ENCODE measurements at places on chromosomes 12 and 14. TPM values are rescaled to one million over a fixed set of nuclear protein-coding genes. Genes with fewer than 3 reads are reported as not detected.
A peak's percentile ranks its signal among the peaks of the same experiment; 100 is the strongest.

DNA sequence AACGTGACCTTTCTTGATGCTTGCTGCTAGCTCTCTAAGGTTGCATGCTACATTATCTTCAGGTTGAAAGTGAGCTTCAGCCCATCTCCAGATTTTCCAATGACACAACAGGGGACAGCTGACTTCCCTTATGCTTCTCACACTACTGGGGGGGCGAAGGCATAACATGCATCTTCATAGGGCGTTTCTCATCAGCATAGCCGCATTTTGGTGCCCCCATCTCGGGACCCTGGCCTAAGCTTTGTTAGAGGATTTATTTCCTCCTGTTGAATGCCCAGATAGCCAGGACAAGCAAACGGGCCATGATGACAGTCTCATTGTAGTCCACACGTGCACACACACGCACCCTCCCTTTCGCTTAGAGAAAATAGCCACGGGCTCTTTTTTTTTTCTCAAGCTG lies 30.7 kb downstream of the SSPN start:
- H3K27me3 ChIP-seq = peaks cover 6% of the 10 kb centered on the region
- H3K4me3 ChIP-seq = no peak overlapping the region
- no peak overlapping the region for H3K27ac ChIP-seq

DDIT3 gene
- total RNA-seq = 8.2 TPM

- no peak overlapping the region for H3K4me3 ChIP-seq
- H3K36me3 ChIP-seq = no peaks in the 10 kb centered on the region
- no peaks in the 10 kb centered on the region for H3K4me1 ChIP-seq
- no peak for DNase-seq
These were observed 9.1 kb downstream of the HEATR5A start for GRCh38 chr14:31411218-31411727.

TBX3 gene
- 0.28 TPM for total RNA-seq

DNA sequence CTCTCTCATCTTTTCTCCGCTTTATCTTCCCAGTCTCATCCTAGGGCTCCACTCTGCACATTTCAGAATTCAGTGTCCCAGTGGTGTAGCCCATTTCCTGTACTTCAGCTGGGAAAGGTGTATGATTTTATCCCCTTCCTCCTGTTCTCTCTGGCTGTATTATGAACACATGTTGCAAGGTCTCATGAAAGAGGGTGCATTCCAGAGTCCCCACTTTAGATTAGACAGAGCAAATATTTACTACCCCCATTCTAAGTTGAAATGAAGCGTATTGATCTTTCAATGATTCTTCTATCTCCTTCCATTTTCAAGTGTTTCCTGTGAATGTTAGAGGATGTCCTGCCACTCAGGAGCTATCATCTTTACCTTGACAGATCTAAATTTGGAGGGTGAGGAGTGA lies 123.2 kb downstream of the WIF1 start:
- no peaks in the 10 kb centered on the region for H3K27me3 ChIP-seq
- H3K36me3 ChIP-seq = no peaks in the 10 kb centered on the region

GRCh38 chr12:71475280-71475679 lies 35.7 kb downstream of the LGR5 start:
- no peaks in the 10 kb centered on the region for H3K4me1 ChIP-seq
- no peak for DNase-seq
- H3K27me3 ChIP-seq = no peaks in the 10 kb centered on the region
- no peaks in the 10 kb centered on the region for H3K36me3 ChIP-seq
- H3K4me3 ChIP-seq = no peak overlapping the region
- H3K27ac ChIP-seq = no peak overlapping the region

ASIC1 gene
- 0.13 TPM for total RNA-seq

CLECL1 gene
- total RNA-seq = 33.6 TPM

MTERF2 gene
- 5.8 TPM for total RNA-seq

ENDOU gene
- not detected for total RNA-seq

BAZ1A gene
- 46.9 TPM for total RNA-seq

DNA sequence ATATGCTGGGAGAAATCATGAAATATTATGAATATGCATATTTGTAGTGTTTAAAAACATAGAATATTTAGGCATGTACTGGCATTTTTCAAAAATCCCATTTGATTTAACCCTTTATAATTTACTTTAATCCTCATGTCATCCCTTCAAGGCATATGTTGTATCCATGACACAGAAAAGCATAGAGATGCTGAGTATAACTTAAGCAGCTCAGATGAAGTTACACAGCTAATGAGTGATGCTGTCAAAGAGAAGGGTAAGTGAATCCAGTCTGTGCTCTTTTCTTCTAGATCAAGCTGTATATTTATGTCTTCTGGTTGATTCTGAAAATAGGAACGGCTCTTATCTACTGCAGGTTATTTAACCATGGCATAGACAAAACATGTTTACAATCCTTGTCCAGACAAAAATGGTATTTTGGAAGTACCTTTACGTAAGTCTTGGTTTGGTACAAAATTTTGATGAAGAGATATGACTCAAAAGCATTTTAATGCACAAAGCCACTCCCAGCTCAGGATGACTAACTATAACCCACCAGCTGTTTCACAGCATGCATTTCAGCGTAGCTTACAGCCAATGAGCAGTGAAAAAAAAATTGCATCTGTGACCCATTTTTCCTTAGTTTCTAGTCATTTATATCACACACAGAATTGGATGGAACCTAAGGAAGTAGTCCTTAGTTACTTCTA lies 201.7 kb downstream of the STXBP6 start:
- no peak overlapping the region for H3K27ac ChIP-seq
- no peaks in the 10 kb centered on the region for H3K27me3 ChIP-seq
- H3K4me3 ChIP-seq = no peak overlapping the region
- H3K4me1 ChIP-seq = no peaks in the 10 kb centered on the region
- H3K36me3 ChIP-seq = no peaks in the 10 kb centered on the region

DNA sequence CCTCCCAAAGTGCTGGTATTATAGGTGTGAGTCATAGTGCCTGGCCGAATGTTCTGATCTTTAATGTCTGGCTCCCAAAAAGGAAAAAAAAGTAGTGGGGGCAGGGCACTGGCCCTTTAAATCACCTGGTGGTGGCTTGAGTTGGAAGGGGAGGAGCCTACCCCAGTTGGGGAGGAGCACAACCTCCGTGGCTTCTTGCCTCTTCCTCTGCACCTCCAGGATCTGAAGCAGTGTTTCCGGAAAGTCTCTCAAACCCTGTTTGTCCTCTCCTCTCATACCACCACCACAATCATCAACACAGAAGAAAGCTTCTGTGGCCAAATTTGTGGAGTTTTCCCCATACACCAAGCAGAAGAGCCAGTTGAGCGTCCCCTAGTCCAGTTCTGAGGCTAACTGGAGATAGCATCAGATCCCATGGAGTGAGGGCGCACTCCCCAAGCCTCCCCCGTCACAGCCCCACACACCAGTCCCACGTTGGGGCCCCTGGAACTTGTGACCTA lies 24.3 kb upstream of the RCOR1 start:
- DNase-seq = no peak
- H3K27ac ChIP-seq = no peak overlapping the region
- H3K4me3 ChIP-seq = no peak overlapping the region

DNA sequence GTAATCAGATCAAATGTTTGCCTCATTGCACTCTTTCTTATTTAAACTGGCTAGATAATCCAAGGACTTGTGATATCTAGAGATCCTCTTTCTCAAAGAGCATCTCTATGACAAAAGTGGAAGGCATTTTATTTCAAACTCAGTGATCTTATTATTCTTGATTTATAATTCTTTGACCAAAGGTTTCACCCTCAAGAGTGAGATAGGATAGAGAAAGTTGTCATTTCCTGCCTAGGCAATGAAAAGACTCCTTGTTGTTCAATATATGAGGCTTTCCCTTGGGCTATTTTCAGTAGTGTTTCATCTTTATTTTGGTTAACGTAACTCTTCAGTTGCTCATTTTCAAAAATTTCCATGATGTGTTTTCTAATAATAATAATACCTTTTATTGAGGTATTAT lies 18.0 kb upstream of the INSM2 start:
- H3K27ac ChIP-seq = no peak overlapping the region
- no peaks in the 10 kb centered on the region for H3K36me3 ChIP-seq
- no peak overlapping the region for H3K4me3 ChIP-seq
- no peak for DNase-seq
- H3K27me3 ChIP-seq = no peaks in the 10 kb centered on the region
- H3K4me1 ChIP-seq = no peaks in the 10 kb centered on the region

C12orf54 gene
- total RNA-seq = 2.6 TPM

DNA sequence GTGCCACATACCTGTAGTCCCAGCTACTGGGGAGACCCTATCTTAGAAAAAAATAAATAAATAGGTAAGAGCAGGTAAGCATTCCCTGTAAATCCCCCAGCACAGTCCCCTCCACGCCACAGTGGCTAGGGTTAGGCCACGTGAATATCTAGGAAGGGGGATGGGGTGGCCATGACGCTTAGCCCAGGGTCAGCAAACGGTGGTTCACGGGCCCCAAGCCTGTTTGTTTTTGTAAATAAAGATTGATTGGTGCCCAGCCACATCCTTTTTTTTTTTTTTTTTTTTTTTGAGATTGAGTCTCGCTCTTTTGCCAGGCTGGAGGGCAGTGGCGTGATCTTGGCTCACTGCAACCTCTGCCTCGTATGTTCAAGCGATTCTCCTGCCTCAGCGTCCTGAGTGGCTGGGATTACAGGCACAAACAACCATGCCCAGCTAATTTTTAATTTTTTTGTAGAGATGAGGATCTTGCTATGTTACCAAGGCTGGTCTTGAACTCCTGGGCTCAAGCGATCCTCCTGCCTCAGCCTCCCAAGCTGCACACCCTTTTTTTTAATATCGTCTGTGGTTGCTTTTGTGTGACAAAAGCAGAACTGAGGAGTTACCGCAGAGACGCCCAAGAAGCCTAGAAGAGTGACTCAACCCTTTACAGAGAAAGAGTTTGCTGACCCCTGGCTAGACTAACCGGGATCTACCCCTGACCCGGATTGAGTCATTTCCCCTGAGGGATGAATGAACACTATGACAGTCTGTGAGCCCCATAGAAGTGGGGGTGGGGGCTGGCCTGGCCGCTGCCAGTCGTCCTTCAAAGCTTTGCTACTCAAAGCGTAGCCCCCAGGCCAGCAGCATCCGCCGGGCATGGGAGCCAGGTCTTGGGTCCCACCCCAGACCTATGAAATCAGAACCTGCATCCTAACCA lies 113.7 kb upstream of the NCOR2 start:
- no peak overlapping the region for H3K4me3 ChIP-seq
- H3K27ac ChIP-seq = no peak overlapping the region
- peak; percentile 71 for DNase-seq
- no peaks in the 10 kb centered on the region for H3K27me3 ChIP-seq

DNA sequence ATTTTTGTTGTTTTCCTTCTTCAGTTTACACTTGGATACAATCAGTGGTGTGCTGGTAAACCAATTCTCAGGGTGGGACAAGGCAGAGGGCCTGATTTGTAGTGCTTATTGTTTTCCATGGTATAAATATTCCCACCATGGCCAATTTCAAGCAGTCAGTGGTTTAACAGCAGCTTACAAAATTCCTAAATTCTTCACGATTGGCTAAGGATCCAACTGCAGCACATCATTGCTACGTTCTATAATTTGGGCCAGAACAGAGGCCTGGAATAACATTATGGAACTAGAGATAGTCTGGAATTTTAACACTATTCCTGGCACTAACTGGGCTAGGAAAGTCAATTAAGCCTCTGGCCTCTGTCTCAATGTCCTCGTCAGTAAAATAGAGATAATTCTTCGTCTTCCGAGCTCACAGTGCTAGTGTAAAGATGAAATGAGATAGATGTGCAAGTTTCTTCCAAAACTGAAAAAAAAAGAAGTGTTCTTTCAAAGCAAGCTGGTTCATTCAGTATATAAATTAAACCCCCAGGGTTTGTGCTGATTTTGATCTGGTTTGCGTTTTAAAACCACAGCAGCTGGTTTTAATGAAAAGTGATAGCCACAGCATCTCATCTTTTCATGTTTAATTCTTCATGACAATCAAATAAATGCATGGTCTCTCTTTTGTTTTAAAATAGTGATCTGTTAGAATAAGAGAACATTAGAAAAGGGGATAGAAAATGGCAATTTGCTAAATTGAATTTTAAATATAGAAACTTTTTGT lies 104.1 kb downstream of the EPS8 start:
- H3K4me3 ChIP-seq = no peak overlapping the region
- DNase-seq = no peak
- no peaks in the 10 kb centered on the region for H3K27me3 ChIP-seq
- H3K4me1 ChIP-seq = 0 out of 2 replicates have a peak, but pooled peaks cover 7% of the 10 kb centered on the region
- no peak overlapping the region for H3K27ac ChIP-seq

IL22 gene
- total RNA-seq = not detected

GRCh38 chr12:110174373-110174996 lies 50.3 kb downstream of the IFT81 start:
- H3K27ac ChIP-seq = no peak overlapping the region
- H3K36me3 ChIP-seq = no peaks in the 10 kb centered on the region
- no peaks in the 10 kb centered on the region for H3K27me3 ChIP-seq
- DNase-seq = no peak
- no peaks in the 10 kb centered on the region for H3K4me1 ChIP-seq
- no peak overlapping the region for H3K4me3 ChIP-seq

- H3K27ac ChIP-seq = no peak overlapping the region
- DNase-seq = no peak
These were observed 107.1 kb downstream of the NPAS3 start for GRCh38 chr14:33045760-33046159.

ACVRL1 gene
- total RNA-seq = 0.29 TPM

SNAPC1 gene
- total RNA-seq = 4.7 TPM

TAS2R42 gene
- not detected for total RNA-seq

DNA sequence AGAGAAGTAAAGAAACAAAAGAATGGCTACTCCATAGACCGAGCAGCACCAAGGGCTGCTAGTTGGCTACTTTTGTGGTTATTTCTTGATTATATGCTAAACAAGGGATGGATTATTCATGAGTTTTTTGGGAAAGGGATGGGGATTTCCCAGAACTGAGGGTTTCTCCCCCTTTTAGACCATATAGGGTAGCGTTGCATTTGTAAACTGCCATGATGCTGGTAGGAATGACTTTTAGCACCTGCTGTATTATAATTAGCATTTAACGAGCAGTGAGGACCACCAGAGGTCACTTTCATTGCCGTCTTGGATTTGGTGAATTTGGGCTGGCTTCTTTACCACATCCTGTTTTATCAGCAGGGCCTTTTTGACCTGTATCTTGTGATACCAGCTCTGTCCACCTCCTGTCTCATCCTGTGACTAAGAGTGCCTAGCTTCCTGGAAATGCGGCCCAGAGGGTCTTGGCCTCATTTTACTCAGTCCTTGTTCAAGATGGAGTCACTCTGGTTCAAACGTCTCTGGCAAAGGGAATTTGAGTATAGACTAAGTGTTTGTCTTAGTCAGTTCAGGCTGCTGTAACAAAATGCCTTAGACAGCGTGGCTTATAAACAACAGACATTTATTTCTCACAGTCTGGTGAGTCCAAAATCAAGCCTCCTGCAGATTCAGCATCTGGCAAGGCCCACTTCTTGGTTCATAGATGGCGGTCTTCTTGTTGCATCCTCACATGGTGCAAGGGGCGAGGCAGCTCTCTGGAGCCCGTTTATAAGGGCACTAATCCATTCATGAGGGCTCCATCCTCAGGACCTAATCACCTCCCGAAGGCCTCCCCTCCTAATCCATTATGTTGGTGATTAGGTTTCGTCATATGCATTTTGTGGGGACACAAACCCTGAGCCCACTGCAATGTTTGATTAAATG lies 348.3 kb upstream of the SFSWAP start:
- no peaks in the 10 kb centered on the region for H3K36me3 ChIP-seq
- H3K4me1 ChIP-seq = no peaks in the 10 kb centered on the region
- peaks cover 2% of the 10 kb centered on the region for H3K27me3 ChIP-seq
- H3K27ac ChIP-seq = no peak overlapping the region

GRCh38 chr14:26984311-26985177 lies 386.7 kb upstream of the NOVA1 start:
- H3K4me1 ChIP-seq = no peaks in the 10 kb centered on the region
- no peak for DNase-seq
- H3K36me3 ChIP-seq = no peaks in the 10 kb centered on the region
- H3K27ac ChIP-seq = no peak overlapping the region
- no peak overlapping the region for H3K4me3 ChIP-seq

Measured in GM12878 (cell line).